Activated effector memory CD4-positive, alpha-beta T cell treated with Interleukin-2 at 50 U/mL for 16 hours (primary cell): ENCODE measurements at places on chromosomes 1 and 21.

GRCh38 chr1:172755099-172755498 is 96.2 kb downstream of the FASLG start:
- no peak for DNase-seq

DNA sequence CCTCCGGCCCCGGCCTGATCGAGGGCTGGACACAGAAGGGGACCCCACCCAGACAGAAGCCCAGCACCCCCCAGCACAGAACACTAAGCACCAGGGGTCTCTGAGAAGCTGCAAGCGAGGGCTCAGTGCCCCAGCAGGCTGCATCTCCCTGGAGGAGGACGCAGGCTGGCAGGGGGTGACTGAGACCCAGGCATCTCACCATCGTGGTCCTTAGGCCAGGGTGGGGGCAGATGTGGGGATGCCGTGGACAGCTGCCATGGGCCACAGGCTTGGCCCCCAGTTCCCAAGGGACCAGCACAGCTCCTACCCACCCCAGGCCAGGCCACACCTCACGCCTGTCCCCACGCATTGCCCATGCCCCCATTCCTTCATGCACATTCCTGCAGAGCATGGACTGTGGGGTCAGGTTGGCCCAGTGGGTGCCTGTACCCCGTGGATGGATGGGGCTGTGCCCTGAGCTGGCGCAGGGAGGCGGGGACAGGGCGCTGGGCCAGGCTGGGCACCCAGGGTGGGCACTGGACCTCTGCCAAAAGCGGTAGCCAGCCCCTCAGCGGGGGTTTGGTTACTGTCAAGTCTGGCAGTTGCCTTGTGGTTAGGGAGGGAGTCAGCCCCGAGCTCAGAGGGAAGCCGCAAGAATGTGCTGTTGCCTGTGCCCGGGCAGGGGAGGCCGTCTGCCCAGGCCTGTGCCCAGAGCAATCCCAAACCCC is 61.5 kb downstream of the ARHGEF16 start:
- DNase-seq = no peak

GRCh38 chr21:42539931-42540343 is 26.3 kb downstream of the SLC37A1 start:
- DNase-seq = no peak

DNA sequence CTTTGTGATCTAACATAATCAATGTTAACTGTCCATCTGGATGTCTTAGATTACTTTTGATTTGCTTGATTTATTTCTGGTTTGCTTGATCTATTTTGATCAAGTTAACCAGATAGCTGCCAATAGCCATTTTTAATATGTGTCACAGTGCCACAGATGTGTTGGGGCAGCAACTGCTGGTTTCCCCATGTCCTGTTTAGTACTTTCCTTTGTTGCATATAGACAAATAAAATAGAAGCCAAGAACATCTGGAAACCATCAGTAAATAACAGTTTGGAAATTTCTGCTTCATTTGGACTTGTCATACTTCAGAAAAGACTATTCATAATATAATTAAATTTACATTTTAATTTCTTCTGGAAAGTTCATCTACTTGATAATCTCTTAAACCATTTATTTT is 145.6 kb upstream of the C21orf91 start:
- DNase-seq = no peak

- DNase-seq = no peak
Observed at GRCh38 chr1:215083383-215083961, 935 bp downstream of the KCNK2 start.
